ENCODE measurements at places on chromosomes 2 and 18.

- no peak for DNase-seq
Observed at GRCh38 chr2:7825591-7826312, 856.1 kb upstream of the ID2 start.

DNA sequence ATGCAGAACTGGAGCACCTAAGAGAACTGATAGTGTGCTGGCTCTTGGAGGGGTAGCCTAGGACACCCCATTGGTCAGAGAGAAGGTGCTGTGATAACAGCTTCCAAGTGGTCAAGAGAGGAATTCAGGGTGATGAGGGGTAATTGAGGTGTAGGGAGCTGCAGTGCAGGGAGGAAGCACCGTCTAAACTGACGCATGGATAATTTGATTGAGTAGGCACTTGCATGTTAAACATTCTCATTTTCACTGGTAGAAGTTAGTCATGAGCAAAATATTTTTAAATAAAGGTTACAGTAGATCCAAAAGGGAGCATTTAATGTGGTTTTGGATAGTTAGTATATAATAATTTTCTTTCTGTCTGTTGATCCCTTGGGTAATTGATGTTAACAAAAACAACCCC is 155.1 kb upstream of the TCF4 start:
- no peak for DNase-seq

- DNase-seq = no peak
Observed at GRCh38 chr2:8575834-8576423, 105.9 kb upstream of the ID2 start.

- no peak for DNase-seq
Observed at GRCh38 chr2:237922641-237923361, 44.0 kb upstream of the UBE2F start.

GRCh38 chr2:152623076-152623740 is 94.1 kb downstream of the PRPF40A start:
- DNase-seq = no peak

DNA sequence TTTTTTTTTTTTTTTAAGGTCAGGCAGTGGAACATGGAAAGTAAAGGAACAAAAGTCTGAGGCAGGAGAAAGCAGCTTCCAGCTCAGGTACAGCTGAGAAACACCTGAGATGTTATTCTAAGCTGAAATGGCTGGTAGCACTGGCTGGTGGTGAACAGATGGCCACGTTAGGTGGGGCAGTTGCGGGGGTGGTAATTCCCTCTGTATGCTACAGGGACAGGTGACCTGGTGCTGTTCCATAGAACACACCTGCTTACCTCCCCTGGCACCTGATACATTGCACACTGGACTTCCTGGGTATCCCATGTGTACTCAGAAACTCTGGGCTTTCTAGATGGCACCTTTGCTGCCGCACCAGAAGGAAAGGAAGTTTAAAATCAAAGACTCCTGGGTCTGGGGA is 333.3 kb downstream of the SLC8A1 start:
- DNase-seq = no peak

GRCh38 chr2:39506215-39506614 is 69.1 kb upstream of the MAP4K3 start:
- no peak for DNase-seq
